Naive thymus-derived CD8-positive, alpha-beta T cell (primary cell): ENCODE measurements at places on chromosomes 1 and 21. TPM values are rescaled to one million over a fixed set of nuclear protein-coding genes. Genes with fewer than 3 reads are reported as not detected.
A peak's percentile ranks its signal among the peaks of the same experiment; 100 is the strongest.

Gene MX2
- total RNA-seq = 125 TPM

Gene ADCY10
- total RNA-seq = 0.41 TPM

DNA sequence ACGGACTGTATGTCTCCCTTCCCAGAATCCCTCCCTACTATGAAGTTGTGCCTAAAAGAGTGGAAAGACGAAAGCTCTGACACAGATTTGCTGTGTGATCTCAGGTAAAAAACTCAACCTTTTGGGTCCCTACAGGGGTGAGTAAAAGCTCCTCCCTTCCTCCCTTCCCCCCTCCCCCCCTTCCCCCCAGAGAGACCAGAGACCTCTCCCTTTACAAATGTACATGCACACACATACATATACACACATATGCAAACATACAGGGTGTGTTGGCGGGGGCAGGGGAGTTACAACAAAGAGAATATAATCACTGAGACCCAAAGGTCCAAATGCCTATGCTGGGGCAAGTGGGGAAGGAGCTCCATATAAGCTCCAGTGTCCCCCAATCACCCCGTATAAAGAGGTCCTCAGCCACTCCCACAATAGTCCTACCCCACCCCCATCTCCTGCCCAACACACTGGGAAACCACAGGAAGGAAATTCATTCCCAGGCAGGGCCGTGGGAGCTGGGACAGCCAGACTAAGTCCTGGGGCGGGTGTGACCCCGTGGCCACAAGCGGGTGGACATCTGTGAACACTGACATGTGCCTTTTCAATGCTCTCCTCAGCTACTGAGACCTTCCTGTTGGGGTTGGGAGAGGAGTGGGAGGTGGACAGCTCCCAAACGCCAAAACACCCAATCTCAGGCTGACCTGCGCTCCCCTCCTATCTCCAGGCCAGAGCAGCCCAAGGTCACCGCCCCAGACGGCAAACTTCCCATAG lies 2.0 kb downstream of the MEF2D start:
- no peak for DNase-seq
- H3K36me3 ChIP-seq = peaks cover 16% of the 10 kb centered on the region
- H3K4me3 ChIP-seq = peak overlapping the region; percentile 91
- no peaks in the 10 kb centered on the region for H3K27me3 ChIP-seq
- H3K27ac ChIP-seq = peak overlapping the region; percentile 95

- H3K36me3 ChIP-seq = no peaks in the 10 kb centered on the region
- no peak overlapping the region for H3K27ac ChIP-seq
- H3K27me3 ChIP-seq = no peaks in the 10 kb centered on the region
- no peak overlapping the region for H3K4me3 ChIP-seq
- DNase-seq = no peak
Measured at GRCh38 chr21:17732306-17732705, 86.8 kb downstream of the C21orf91 start.

- H3K27me3 ChIP-seq = no peaks in the 10 kb centered on the region
- no peaks in the 10 kb centered on the region for H3K36me3 ChIP-seq
- H3K4me1 ChIP-seq = no peaks in the 10 kb centered on the region
- H3K27ac ChIP-seq = no peak overlapping the region
- DNase-seq = no peak
Measured at GRCh38 chr1:1284221-1285101, 4.2 kb downstream of the SCNN1D start.

DNA sequence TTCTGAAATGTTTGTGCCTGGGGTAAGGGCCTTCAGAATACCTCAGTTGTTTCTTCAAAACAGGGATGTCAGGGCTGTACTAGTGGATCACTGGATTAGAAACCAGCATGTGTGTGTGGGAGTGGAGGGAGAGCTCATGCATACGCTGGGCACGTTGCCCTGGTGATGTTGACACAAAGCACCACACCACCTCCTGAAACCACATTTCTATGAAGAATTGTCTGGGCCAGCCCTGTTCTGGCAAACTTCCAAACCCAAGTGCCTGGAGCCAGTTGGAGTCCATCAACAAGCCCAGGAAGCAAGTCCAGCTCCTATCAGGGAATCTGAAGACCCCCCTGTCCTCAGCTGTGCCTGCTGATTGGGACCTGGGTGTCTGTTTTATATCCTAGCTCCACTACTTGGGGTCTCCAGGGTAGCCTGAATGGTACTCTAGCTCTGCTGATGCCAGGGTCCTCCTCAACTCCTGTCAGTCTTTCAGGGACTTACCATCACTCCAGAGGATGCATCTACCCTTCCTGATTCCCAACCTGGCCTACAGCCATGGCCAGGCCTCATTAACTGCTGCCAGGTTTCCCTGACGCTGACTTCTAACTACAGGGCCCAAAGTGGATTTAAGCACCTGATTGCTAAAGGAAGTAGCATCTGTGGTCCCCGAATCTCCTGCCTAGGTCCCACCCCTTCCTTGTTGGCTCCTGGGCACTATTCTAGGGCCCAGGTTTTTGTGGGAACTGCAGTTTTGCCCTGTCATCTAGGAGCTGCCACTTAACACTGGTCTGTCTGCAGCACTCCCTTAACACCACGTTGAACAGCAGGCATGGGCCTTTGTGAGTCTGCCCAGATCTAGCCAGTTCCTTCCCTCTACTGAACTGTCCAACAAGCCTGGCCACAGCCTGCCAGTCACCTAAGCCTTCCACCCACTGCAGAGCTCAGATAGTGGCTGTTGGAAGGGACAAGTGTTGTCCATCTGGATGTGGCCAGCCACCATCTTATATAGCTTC lies 45.5 kb downstream of the LPAR3 start:
- H3K4me3 ChIP-seq = peak overlapping the region; percentile 40
- peaks cover 19% of the 10 kb centered on the region for H3K4me1 ChIP-seq
- H3K36me3 ChIP-seq = no peaks in the 10 kb centered on the region
- no peak for DNase-seq
- no peaks in the 10 kb centered on the region for H3K27me3 ChIP-seq
